Stimulated activated CD4-positive, alpha-beta T cell treated with anti-CD3 and anti-CD28 coated beads, Interleukin-1b, Interleukin-23, amount 100 ng/mL, for 4 hours (primary cell): ENCODE measurements at places on chromosomes 3 and 15.

DNA sequence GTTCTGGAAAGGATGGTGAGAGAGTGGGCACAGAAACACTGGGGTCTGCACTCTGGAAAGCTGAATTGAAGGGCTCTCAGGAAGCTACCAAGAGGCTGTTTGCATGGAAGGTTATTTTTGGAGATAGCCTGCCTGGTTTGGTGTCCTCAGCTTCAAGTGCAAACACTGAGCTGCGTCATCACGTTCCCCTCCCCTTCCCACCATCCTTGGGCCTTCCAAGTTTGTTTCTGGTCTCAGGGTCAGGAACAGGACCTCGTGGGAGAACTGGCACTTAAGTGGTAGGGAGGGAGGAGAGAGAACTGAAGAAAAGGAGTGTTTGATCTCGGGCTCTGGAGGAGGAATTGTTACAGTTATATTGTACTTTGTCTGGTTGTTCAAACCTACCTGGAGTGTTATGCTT is 10.6 kb downstream of the ST6GAL1 start:
- no peak for DNase-seq

- DNase-seq, result no peak
Measured at GRCh38 chr3:113545594-113545993, 13.2 kb downstream of the SIDT1 start.

GRCh38 chr3:30161375-30161774 is 445.0 kb upstream of the TGFBR2 start:
- no peak for DNase-seq

- no peak for DNase-seq
Measured at GRCh38 chr3:27219127-27219845, 149.9 kb downstream of the NEK10 start.

DNA sequence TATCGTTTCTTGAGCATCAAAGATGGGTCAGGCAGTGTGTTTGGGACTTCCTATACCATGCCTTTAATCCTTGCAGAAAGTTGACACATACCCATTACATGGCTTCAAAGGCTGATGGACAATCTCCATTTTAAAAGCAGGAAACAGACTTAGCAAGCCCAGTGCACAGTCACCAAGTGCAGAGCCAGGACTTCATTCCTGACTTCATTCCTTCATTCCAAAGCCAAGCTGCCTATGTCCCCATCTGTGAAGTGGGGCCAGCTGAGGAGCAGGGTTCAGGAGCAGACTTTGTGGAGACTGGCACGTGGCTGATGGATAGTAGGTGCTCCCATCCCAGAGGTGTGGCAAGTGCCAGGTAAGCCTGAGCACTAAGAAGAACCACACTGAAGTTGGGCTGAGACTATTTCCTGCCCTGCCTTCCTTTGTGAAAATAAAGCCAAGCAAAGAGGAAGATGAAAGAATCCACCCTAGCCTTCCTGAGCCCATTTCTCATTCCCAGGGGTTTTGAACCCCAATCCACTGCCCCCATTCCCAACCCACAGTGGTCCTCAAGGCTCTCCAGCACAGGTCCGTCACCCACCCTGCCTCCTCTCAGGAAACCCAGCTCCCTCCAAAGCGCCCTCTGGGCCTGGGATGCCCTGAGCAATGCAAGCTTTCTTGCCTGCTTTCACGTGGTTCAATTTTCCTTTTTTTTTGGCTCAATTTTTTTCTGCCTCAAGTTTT is 1.8 kb downstream of the CX3CR1 start:
- no peak for DNase-seq

DNA sequence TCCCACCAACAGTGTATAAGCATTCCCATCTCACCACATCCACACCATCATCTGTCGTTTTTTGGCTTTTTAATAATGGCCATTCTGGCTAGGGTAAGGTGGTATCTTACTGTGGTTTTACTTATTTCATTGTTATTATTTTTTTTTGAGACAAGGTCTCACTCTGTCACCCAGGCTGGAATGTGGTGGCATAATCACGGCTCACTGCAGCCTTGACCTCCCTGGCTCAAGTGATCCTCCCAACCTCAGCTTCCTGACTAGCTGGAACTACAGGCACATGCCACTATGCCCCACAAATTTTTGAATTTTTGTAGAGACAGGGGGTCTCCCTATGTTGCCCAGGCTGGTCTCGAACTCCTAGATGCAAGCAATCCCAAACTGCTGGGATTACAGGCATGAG is 11.0 kb upstream of the CSRNP1 start:
- no peak for DNase-seq

- DNase-seq, result no peak
Measured at GRCh38 chr3:150544726-150545125, 1.6 kb downstream of the SERP1 start.

DNA sequence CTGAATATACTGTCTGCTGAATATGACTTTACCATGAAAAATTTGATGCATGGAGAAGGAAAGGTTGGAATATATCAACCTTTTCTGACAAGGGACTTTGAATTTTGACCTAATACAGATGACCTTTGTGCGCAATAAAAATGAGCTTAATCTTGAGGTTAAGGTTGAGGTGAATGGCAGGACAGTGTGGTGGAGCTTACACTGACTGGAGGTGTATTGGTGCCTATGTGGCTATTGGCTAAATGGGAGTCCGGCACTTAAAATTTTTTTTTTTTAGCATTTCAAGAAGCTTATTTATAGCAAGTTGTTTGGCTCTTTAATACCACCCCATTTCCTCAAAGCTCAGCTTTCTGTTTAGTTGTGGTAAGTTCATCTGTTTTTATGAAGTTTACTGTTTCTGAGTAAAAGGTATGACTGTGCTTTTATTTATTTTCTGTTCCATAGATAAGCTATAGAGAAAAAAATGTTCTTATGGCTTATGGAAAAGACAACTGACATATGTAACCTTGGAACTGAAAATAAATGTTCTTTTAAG is 15.2 kb downstream of the CDIN1 start:
- DNase-seq, result no peak

DNA sequence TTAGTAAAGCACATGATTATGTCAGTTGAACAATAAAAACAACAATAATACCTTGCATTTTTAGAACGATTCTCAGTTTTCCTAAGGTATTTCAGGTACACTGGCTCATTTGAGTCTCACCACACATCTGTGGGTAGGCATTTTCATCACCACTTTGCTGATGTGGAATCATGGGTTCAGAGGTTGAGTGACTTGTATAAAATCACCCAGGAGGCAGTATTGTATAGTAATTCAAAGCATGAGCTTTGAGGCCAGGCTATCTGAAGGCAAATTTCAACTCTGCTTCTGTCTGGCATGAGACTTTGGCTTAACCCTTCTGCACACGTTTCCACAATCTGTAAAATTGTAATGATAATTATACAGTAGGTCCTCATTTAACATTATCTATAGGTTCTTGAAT is 183.9 kb upstream of the CMC1 start:
- no peak for DNase-seq

DNA sequence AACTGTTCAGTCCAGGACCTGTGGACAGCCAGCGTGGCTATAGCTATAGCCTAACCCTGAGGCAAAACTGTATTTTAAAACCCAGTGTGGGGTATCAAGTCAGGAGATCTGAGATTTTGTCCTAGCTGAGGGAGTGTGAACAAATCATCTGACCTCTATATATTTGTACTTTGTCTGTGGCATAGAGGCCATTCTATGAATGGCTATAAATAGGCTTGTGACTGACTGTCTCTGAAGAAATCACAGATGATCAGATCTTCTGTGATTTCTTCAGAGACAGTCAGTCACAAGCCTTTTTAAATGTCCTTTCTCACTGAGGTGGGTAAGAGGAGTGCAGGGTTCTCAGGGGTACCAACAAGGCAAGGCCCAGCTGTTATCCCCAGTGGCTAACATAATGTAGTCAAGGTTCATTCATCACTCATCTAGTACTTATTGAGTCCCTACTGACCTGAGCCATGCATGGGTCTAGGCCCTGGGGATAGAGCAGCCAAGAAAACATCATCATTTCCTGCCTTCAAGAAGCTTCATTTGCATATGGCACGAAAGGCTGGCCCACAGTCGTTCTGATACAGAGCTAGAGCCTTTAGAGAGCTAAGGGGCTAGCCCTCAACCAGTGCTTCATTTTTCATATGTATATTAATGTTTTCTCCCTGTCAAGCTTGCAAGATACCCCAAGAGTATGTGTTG is 53.3 kb downstream of the TIPARP start:
- DNase-seq, result no peak

- no peak for DNase-seq
Measured at GRCh38 chr3:21747376-21747775, 3.6 kb downstream of the ZNF385D start.

DNA sequence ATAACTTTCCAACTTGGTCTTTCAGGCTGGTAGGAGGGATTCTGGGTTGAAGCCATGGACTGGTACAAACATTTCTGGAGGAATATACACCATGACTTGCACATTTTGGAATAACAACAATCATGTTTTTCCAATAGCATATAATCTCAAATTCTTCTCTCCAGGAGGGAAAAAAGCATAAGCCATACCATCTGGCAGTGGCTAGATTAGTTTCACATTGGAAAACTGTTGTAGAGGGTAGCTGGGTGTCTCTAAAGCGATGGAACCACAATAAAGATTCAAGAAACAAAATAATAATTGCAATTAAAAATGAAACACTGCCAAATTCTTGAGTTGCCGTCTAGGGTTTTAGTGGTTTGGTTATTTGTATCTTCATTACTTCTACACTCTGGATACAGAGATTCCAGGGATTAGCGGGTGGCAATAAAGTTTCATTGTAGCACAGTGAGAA is 278.5 kb upstream of the RASGRP1 start:
- DNase-seq, result no peak

GRCh38 chr15:44328135-44328534 is 39.6 kb downstream of the GOLM2 start:
- no peak for DNase-seq

DNA sequence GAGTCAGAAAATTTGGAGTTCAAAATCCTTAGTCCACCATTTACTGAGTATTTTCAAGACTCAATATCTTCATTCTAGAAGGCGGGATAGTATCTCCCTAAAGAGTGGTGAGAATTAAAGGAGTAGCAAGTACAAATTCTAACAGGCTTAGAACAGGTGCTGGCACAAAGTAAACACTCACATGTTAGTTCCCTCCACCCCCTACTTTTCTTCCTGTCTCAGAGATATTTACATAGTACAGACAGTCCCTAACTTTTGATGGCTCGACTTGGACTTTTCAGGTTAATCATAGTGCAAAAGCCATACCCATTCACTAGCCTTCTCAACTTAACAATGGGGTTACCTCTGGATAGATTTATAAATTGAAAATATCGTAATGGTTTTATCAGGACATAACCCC is 476.2 kb upstream of the RASGRP1 start:
- DNase-seq, result no peak

DNA sequence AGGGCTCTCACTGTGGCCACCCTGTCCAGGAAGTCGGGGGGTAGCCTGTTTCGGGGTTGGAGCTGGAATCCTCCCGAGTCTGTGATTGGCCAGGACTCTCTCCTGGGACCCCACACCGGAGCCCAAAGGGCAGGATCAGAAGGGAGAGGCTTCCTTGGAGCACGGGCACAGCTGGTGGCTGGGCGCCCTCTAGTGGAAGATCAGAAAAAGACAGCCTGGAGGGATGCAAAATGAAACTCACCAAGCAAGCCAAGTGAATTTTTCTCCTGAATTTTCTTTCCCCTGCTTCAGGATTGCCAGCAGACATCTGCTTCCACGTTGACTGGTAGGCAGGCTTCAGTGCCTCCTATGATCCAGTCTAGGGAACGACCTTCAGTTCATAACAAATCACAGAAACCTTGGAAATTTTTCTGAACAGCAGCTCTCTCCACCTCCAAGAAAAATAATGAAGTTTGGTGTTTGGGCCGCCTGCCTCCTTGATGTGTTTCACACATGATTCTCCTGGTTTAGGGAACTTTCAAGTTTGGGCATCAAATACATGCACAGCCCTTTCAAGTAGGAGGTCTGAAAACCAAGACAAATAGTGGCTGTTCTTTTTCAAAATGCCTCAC is 224.6 kb downstream of the VPS13C start:
- peak; percentile 39 for DNase-seq

GRCh38 chr15:41577863-41578735 is 19.1 kb downstream of the TYRO3 start:
- DNase-seq, result no peak

- DNase-seq, result no peak
Measured at GRCh38 chr3:29721789-29722188, 440.9 kb downstream of the RBMS3 start.

DNA sequence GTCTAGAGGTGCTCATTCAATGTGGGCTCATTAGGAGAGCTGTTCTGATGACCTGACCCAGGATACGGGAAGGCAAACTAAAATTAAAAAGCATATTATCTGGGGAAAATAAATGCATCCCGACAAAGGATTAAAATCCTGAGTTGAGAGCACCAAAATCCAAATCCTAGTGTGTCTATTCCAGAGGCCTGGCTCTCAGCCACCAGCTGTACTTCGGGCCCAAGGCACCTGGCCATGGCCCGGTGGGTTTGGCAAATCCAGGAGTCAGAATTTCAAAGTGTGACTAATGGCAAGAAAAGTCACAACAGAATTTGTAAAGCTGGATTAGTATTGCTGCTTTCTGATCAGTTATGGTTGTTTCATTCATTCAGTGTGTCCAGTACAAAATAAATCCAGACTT is 2.6 kb upstream of the LYSMD4 start:
- DNase-seq, result no peak

- no peak for DNase-seq
Measured at GRCh38 chr3:186511245-186511644, 32.9 kb downstream of the CRYGS start.

DNA sequence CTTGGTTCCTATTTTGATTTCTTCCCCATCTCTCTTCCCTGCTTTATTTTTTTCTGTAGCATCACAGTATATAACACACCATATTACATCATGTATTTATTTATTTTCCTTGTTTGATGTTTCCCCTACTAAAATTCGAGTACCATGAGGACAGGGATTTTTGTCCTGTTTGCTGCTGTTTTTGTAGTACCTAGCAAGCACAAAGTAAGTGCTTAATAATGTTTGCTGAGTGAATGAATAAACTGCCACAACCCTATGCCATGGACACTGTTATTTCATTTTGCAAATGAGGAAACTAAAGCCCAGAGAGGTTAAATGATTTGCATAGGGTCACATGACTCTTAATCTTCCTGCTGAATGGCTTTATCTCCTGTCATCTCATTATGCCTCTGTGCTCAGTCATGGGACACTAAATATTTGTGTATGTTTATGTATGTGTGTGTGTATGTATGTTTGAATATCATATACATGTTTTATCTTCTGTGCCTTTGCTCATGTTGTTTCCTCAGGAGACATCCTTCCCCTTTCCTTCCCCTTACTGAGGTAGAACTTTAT is 26.1 kb upstream of the MGA start:
- DNase-seq, result no peak

DNA sequence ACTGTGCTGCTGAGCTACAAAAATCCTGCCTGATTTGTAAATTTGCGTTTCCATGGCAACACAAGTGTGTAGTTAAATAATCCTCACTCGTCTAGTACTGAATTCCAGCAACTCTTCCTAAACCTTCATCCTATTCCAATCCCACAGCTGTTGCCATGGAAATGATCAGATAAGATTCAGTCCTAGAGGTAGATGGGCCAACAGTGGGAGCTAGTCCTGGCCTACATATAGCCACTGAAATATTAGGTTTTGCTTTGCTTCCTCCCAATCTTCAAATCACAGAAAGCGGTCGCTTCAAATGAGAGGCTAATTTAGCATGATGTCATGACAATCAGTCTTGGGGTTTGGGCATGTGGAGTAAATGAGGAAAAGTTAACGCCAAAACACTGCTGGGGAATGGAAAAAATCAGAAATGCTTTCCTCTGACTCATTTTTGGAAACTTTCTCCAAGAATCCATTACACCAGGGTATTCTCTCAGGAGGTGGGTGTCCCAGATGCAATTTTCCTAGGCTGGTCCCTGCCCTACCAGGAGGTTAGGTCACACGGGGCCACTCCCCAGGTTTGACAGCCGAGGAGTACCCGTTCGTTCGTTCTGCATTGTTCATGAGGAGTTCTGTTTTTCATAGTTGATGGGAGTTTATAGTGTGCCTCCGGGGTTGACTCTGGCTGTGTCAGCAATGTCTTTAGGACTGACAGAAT is 159.2 kb upstream of the SLCO3A1 start:
- no peak for DNase-seq
